ENCODE measurements at places on chromosomes 6 and 20.

DNA sequence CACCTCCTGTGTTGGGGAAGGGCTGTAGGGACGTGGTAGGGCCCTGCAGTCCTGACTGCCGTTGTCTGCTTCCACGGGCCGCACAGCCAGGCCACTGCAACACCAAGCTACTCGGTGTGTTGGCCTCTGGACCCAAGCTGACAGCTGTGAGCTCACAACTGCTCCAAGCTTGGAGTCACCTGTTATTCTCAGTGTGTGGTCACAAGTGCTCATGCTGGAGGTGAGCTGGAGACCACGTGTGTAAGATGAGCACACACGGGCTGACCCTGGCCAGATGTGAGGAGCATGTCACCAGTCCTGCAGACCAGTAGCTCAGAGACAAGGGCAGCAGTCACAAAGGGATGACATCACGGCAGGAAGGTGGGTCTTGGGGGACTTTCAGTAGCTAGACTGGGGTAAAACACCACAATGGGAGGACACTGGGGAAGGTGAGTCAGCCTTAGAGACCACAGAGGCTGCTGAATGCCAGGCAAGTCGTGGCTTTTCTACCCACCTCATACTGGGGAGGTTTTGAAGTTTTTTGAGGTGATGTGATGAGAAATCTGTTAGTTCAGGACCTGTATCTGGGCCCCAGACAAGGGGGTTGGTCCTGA, 87.3 kb downstream of the FAM120B start:
- no peak for DNase-seq

- DNase-seq: peak; percentile 15
Observed at GRCh38 chr6:40587240-40588069, at the start of gene LRFN2. Gene LRFN2, minus strand, starts transcription at chr6:40587364.

- DNase-seq: no peak
Observed at GRCh38 chr6:148520109-148520841, 177.6 kb downstream of the SASH1 start.

- DNase-seq: no peak
Observed at GRCh38 chr6:6599468-6599873, 11.0 kb downstream of the LY86 start.

DNA sequence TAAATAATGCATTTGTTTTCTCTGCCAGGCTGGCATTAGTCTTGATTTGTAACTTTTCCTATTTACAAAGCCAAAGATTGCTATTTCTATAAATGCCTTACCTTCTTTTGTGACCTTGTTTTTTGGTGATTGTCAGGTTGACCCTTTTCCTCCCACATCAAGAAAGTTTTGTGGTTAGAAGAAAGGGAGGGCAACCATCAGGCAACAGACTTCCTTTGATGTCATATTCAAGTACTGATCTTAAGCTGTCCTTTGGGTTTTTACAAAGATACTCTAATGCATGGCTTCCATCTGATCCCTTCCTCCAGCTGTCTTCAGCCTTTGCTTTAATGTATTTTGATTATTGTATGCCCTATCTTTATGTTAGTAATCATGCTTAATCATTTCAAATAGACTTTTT, 23.9 kb downstream of the RNF217 start:
- no peak for DNase-seq

- DNase-seq: no peak
Observed at GRCh38 chr6:20569000-20569610, 34.8 kb downstream of the CDKAL1 start.

GRCh38 chr20:36309643-36310042, 3.5 kb downstream of the DLGAP4 start:
- no peak for DNase-seq

- no peak for DNase-seq
Observed at GRCh38 chr20:35461620-35462019, 6.2 kb downstream of the CEP250 start.

GRCh38 chr20:56440346-56441007, 27.9 kb upstream of the RTF2 start:
- peak; percentile 19 for DNase-seq

DNA sequence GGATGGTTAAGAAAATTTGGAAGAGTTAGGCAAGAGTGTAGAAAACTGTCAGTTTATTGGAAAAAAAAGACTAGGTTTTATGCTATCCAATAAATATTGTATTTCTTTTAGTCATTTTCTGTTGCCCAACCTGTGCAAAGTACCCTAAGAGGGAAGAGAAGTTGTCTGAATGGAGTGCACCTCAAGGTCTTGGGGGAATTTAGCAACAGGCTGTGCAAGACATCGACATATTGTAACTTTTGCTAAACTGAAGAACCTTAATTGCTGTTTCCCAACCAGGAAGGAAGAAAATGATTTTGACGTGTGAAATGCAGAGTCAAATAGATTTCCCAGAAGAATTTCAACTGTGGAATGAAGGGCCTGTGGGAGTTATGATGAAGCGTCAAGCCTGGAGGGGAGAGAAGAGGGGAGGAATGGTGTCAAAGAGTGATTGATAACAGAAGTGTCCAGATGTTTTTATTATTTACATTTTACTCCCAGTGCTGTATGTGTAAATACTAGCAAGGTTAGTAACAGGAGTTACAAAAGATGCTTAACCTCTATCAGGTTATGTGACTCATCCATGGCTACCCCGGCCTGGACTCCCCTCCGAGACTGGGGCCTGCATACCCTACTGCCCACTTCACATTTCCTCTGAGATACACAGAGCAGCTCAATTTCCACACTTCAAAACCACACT, 246.8 kb downstream of the MYLK4 start:
- DNase-seq: peak; percentile 48

DNA sequence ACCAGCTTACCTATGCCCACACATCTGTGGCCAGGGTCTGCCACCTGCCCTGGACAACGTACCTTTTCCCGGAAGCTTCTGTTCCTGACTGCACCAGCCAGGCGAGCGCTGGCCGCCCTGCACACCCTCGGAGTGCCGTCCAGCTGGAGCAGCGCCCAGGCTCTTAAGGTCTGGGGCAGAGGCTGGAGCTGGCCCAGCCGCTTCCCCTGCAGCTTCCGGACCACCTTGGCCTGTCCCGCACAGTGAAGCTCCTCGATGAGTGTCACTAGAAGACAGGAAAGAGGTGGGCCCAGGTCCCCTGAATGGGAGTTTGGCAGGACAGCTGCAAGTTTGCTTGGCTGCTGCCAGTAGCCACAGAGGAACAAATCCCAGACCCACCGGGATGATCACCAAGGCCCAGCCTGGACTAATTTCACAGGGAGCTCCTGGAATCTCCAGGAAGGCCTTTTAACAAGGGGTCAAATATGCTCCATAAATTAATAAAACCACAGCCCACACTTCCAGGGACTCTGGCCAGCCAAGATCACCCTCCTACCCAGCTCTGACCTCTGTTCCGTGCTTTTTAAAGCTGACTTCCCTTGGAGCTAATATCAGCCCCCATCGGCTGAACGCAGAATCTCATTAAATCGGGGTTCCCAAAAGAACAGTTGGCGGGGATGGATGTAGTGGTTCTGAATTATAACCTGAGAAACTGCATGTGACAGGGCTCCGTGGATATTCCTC, 82.3 kb downstream of the PTPN1 start:
- peak; percentile 16 for DNase-seq
